ENCODE measurements at places on chromosomes 6 and 20. TPM values are rescaled to one million over a fixed set of nuclear protein-coding genes. Genes with fewer than 3 reads are reported as not detected.
A peak's percentile ranks its signal among the peaks of the same experiment; 100 is the strongest.

DNA sequence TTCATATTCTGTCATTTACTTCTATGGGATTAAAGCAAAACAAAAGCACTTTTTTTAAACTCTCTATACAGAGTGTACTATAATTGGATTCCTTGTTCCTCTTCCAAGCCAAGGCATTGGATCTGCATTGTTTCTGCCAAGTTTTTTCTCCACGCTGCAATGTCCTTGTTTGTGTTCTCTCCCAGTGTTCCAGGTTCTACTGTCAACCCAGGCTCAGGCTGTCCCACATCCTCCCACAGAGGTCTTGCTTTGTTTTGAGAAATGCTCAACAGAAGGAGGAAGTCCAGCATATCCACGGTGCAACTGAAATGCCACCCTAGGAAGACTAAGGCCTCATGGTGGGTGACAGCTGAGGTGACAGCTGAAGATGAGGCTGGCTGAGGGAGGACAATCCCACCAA, 287.1 kb upstream of the PRDM1 start:
- DNase-seq = no peak

DNA sequence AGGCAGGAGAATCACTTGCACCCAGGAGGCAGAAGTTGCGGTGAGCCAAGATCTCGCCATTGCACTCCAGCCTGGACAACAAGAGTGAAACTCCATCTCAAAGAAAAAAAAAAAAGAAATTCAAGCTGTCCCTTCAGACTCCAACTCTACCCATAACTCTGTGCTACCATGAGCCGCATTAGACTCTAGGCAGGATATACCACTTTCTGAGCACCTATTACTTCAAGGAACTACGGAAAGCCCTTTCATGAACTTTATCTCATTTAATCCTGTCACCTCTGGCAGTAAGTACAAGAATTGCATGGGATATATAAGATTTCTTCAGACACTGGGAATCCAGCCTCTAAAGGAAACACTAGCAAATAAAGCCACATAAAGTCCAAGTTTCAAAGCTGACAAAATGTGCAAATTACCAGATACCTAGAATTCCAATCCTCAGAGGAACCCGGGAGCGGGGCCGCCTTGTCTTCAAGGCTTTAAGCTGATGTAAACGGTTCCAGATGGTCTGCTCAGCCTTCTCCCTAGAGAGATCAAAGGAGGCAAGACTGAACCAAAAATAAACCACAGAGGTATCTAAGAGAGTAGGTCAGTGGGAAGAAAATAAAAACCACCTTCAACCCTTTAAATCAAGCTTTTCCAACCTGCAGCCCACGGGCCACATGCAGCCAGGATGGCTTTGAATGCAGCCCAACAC, 9.4 kb downstream of the CDK5RAP1 start:
- DNase-seq = peak; percentile 48

DNA sequence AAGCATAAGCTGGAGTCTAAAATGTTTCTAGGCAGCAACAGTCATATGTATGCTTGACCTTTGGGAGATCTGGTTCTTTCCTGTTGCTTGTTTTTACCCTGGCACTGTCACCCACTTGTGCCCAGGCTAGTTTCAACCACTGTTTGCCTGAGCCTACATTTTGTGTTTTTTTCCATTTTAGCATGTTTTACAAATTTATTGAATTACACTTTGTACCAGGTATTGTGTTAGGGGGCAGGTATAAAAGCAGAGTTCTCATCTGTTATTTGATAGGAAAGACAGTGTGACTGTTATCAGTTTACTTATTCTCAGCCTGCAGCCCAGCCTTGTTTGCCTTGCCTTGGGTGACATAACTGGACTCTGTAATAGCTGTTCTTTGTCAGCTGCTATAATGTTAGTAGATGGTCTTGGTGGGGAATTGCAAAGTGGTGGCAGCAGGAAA, 147.0 kb downstream of the CDKAL1 start:
- no peak for DNase-seq

DNA sequence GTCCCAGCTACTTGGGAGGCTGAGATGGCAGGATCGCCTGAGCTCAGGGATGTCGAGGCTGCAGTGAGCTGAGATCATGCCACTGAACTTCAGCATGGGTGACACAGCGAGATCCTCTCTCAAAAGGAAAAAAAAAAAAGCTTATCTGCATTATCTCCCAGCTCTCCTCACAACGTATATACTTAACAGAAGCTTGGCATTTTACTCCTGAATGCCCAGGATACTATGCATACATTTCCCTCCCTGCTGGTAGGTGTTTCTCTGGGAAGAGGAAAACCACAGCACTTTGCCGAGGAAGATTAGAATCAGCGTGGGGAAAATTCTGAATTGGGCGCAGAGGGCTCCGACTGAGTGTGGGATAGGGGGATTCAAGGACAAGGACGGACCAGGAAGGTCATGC, 800.6 kb downstream of the DHX35 start:
- no peak for DNase-seq

DNA sequence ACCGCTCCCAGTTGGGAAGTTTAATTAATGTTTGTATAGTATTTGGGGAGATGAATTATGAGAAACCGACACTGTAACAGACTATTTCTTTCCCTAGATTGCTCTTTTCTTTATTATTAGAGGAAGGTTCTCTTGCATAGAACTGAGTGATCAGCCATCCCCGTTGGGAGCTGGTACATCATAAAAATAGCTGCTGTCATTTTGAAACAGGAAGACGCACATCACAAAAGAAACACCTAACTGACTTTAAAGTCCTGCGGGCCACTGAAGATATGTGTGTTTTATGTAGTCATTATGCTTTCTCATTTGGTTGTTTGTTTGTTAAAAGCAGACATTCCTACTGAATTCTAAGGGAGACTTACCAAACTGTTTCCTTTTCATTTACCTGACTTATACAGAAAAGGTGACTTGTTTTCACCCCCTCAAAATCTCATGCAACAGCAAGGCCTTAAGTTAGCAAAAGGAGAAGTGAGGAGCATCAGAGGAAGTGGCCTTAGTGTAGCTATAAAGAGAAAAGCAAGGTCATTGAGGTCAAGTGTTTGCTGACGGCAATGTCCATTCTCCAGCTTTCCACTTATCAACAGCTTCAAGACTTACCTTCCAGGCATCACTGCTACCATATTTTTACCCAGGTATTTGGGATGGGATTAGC, 91.0 kb downstream of the PKHD1 start:
- no peak for DNase-seq

- no peak for DNase-seq
These were observed 28.4 kb downstream of the SNPH start for GRCh38 chr20:1294497-1294896.

- no peak for DNase-seq
These were observed 22.0 kb downstream of the RANBP9 start for GRCh38 chr6:13689511-13690256.

OR2B6 gene
- not detected for polyA plus RNA-seq

ANKEF1 gene
- 8.9 TPM for polyA plus RNA-seq

RAET1L gene
- polyA plus RNA-seq = not detected

TNFAIP3 gene
- 7.9 TPM for polyA plus RNA-seq

PAX1 gene
- polyA plus RNA-seq = not detected

TCP11 gene
- polyA plus RNA-seq = not detected

Measured in cardiac muscle cell (in vitro differentiated cells and primary cell).